Left ventricle myocardium superior (tissue), 1 donor: ENCODE measurements at places on chromosomes 11 and 22. TPM values are rescaled to one million over a fixed set of nuclear protein-coding genes. Genes with fewer than 3 reads are reported as not detected.

Gene CARNS1
- total RNA-seq = 18.0 TPM

Gene GNG3
- not detected for total RNA-seq

Gene HBD
- not detected for total RNA-seq

Gene XKR3
- not detected for total RNA-seq

Gene CD3E
- total RNA-seq = 1.1 TPM

Gene IGF2
- 88.2 TPM for total RNA-seq

Gene OR10D3
- total RNA-seq = not detected

Gene OR6T1
- total RNA-seq = not detected

Gene MMP8
- not detected for total RNA-seq
